ENCODE measurements at places on chromosomes 13 and 19.

DNA sequence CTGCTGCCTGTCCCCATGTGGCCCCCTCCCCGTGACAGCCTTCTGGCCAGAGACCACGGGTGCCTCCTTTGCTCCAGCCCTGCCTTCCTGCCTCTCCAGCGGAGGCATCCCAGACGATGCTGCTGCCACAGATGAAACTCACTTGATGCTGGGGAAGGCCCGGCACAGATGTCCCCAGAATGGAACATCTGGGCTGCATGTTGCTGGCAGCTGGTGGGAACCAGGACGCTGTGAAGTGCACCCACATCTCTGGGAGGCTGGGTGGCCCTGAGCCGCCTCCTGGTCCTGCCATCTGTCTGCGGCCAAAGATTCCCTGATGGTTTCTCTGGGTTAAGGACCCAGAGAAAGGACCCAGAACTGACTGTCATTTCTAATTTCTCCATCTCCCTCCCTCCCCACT, 51.9 kb upstream of the PTPRS start:
- no peak for DNase-seq

DNA sequence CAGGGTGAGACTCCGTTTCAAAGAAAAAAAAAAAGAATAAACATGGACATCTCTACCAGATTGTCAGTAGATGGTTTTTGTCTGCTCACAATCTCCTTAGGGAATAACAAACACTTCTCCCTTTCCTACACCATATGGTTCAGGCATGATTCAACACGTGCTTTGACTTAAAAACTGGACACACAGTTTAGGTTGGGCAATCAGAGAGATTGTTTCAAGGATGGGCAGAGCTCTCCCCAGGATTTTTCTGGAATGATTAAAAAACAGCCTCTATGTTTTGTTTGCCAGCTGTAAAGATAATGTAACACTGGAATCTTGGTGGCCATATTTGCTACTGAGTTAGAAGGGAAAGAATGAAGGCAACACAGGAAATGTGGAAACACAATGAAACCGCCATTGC, 150.1 kb upstream of the TSC22D1 start:
- no peak for DNase-seq

DNA sequence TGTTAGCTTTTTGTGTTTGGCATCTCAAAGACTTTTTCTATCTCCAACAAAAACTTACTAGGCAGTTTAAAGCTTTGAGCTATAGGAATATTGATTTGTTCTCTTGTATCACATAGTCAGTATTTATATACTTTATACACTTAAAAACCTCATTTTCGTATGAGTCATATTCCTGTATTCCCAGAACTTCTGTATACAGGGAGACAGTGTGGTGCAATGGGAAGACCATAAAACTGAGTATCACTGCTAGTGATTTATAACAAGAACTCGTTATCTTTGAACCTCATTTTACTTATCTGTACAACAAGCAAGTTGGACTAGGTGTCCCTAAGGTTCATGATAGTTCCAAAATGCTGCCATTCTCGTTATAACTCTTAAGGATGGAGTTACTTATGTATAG, 6.3 kb downstream of the GPR180 start:
- no peak for DNase-seq

- DNase-seq = peak; percentile 53
Measured at GRCh38 chr13:79480954-79481684, at the start of gene NDFIP2. NDFIP2 (plus strand) TSS chr13:79481155; CDS start chr13:79481204, 49 bp downstream.

- DNase-seq = no peak
Measured at GRCh38 chr13:44101347-44102083, 221.8 kb downstream of the LACC1 start.

GRCh38 chr19:38661996-38662395, 14.5 kb downstream of the ACTN4 start:
- DNase-seq = no peak

DNA sequence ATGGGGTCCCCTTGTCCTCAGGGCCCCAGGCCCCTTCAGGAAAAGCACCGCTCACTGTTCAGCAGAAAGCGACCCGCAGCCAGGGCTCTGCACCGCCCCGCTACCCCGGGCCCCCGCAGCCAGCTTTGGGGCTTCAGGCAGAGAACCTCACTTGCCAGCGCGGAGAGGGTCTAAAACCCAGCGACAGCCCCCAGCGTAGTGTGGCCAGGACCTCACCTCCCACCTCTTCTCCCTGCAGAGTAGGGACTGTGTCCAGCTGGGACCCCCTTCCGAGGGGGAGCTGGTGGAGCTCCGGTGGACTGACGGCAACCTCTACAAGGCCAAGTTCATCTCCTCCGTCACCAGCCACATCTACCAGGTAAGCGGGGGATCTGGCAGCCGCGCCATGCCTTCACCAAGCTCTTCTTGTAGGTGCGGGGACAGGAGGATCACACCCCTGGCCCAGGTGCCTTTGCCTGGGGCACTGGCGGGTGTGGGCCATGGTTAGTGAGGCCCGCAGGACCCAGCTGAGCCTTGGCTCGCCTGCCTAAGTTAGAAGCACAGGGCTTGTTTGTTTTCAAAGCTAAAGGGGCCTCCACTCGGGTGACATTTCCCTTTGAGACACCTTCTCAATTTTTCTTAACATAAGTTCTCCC, 175.7 kb downstream of the KDM4B start:
- DNase-seq = no peak

DNA sequence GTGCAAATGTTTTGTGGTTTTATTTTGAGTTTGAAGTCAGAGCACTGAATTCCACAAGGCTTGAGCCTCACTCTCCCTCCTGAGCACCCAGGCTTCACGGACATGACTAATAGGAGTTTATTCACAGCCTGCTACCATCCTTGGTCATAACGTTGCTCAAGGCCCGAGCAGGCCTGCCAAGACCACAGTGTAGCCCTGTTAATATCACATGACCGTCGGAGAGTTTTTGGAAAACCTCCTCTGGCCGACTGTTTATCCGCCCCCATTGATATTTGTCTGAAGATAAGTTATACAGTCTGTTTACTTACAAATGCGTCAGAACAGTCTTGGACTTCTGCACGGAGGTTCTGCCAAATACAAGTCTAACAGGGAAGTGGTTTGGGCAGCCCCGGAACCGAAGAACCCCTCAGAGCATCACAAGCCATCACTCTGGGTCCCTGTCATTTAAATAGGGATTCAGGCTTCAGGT, 89.9 kb downstream of the COL4A2 start:
- peak; percentile 78 for DNase-seq

- no peak for DNase-seq
Measured at GRCh38 chr19:18110609-18111232, 13.1 kb downstream of the MAST3 start.

GRCh38 chr13:111219280-111219679, 101.2 kb upstream of the TEX29 start:
- no peak for DNase-seq

DNA sequence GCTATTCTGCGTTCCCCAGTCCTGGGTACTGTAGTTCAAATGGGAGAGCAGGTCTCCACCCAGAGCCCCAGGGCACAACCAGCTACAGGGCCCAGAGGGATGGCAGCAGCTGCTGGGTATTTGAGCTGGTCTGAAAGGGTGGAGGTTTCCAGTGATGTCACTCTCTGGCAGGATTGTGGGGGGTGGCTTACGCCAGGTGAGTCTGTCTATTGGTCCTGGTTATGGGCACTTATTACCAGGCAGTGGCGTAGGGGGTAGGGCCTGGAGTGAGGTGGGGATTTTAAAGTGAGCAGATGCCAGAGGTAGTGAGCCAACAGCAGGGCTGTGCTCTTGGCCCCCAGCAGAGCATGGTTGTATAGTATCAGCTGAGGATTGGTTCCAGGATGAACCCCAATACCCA, 6.2 kb downstream of the RPS19 start:
- no peak for DNase-seq

All from omental fat pad (tissue), 4 donors.